Naive B cell (primary cell): ENCODE measurements at places on chromosomes 7 and 10.
A peak's percentile ranks its signal among the peaks of the same experiment; 100 is the strongest.

- no peak for DNase-seq
These were observed 87.0 kb downstream of the CDK6 start for GRCh38 chr7:92749327-92749755.

DNA sequence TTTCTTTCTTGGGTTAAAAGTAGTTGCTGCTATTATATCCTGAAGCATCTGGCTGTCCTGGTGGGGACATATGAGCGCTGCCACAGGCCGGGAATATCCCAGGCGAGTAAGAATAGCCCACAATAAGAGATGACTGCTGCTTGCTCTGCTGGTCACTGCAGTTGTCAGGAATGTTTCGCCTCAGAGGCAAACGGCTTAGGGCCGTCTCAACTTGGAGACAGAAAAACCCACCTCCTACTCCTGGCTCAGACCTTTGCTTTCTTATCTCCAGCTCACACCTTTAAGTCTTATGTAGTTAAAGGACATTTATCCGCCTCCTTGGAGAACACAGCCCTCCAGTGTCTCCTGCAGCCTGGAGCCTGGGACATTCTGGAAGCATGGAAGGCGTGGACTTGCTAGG lies at the start of gene GJD4:
Gene GJD4 (plus strand): TSS at position 151 of the 400 bp plus-strand sequence. CDS start 227 bp downstream, at position 378.
- no peak for DNase-seq

DNA sequence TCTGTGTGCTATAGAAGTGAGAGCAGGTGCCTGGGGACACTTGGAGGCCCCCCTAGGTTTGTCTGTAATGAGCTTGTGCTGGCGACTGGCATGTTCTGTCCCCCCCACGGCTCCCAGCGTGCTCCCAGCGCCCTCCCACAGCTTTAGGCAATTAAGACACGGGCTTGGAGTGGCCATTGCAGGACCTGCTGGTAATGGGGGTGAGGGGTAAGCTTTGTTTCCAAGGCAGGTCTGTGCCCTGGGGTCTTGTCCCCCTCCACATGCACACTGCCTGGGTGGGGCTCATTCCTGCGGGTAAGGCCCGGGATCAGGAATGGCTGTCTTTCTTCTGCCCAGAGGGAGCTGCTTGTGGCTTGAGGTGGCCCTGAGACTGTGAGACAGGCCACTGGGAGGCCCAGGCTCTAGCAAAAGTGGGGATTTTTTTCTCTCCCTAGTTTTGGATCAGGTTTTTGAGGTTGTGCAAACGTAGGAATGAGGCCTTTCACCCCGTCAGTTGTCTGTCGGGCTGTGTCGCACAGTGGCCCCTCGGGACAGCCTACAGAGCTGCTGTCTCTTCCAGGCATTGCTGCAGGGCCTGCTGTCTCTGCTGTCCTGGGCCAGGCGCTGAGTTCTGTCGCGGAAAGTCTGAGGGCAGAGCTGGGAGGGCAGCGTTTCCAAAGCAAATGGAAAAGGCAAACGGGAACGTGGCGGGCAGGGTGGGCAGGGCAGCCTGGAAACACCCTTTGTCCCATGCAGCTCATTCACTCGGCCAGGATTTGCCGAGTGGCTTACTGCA lies 107.4 kb downstream of the LHPP start:
- DNase-seq = no peak

DNA sequence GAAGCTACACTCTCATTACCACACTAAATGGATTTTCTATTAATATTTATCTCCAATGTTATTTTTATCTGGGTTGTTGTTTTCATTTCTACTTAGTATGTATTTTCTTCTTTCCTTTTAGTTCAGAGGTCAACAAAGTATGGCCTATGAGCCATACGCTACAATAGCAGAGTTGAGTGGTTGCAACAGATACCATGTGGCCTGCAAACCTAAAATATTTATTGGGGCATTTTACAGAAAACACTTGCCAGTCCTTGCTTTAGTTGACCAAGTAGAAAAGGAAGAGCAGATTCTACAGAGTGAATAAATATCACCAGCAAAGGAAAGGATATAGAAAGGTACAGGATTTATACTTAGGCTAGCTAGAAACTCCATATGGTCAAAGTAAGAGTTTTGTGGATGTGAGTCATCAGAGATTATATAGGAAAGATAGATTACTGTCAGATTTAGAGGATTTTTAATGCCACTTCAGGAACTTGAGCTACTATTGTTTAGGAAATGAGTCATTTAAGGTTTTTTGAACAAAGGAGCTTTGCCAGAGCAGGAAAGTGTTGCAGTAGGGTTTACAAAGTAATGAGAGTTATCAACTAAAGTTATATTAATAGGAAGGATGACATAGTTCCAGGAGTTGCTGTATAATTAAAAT lies 323.3 kb upstream of the KAT6B start:
- DNase-seq = no peak

- DNase-seq = no peak
These were observed 20.1 kb downstream of the GHRHR start for GRCh38 chr7:30983914-30984247.

DNA sequence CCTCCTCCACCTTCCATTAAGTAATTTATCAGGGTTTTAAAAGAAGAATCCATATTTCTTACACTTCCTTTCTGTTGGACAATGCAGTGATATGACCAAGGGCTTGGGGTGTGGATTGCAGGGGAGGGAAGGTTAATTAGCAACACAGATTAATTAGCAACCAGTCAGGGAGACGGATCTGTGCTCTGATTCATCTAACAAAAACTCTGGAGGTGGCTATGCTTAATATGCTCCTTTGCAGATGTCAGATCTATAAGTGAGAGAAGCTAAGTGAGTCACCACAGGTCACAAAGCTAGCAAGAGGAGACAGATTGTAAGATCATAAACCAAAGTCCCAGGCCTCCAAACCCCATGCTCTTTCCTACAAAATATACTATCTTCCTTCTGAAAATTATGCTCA lies 178.8 kb upstream of the ITGB1 start:
- no peak for DNase-seq

GRCh38 chr10:110642204-110643034 lies 1.7 kb upstream of the RBM20 start:
- no peak for DNase-seq

GRCh38 chr10:118500477-118501104 lies 94.9 kb downstream of the PRLHR start:
- no peak for DNase-seq

- no peak for DNase-seq
These were observed 8.5 kb downstream of the OR2A7 start for GRCh38 chr7:144256112-144256511.

GRCh38 chr10:43856299-43856698 lies 207.6 kb upstream of the ZNF32 start:
- no peak for DNase-seq

- no peak for DNase-seq
These were observed 66.5 kb downstream of the VPS50 start for GRCh38 chr7:93298671-93299070.

DNA sequence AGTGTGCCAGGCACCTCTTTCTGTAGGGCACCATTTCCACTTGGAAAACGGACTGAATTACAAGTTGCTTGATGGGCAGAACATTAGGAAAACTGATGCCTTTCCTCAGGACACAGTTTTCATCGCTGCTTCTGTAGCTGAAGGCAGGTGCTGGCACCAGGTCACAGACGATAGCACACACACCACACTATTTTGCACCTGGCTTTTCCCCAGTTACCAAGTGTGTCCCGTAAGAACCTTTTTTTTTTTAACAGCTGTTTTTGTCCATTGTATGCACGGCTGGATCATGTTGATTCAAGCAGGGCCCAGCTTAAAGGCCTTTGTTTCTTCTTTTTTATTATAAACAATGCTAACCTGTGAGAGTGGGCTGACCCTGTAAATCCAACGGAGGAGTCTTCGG lies 1.3 kb upstream of the GET4 start:
- DNase-seq = no peak

DNA sequence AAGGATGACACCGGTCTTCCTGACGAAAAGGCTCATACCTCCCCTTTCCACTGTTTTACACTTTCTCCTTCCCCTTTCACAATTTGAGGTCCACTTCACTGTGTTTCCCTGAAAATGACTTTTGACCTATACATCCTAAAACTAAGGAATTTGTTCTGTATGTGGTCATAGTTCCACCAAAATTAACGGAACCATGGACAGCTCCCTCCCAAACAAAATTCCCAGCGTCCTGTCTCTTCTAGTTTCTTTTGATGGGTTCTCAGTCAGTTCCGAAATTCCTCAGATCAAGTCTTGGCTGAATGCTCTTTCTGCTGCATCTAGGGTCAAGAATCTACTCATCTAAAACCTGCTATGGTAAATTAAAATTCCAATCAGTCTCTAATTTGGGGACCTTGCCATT lies 1191.9 kb downstream of the CNTNAP2 start:
- DNase-seq = no peak

GRCh38 chr7:77904252-77904651 lies 105.7 kb downstream of the PHTF2 start:
- DNase-seq = no peak

DNA sequence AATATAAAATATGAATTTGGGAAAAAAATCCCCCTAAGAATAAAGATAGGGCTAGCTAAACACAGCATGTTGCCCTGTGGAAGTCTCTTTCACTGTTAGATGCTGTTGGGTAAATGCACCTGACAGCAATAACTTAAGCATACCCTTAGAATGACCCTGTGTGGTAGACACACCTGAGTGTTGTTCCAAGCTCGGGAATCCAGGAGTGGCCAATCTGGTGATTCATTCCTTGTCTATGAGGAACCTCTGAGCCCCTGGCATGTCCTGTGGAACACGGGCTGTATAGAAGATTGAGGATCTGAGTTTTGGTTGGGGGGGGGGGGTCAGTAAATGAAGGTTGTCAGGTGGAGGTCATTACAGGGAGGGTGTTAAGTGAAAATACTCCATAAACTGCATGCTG lies 730.0 kb upstream of the IGFBP3 start:
- DNase-seq = no peak

- DNase-seq = no peak
These were observed 51.4 kb downstream of the CAMK2B start for GRCh38 chr7:44273681-44274622.

- no peak for DNase-seq
These were observed 30.2 kb downstream of the ACADSB start for GRCh38 chr10:123038782-123039631.

GRCh38 chr10:50373821-50374501 lies 122.6 kb upstream of the ASAH2 start:
- DNase-seq = no peak

DNA sequence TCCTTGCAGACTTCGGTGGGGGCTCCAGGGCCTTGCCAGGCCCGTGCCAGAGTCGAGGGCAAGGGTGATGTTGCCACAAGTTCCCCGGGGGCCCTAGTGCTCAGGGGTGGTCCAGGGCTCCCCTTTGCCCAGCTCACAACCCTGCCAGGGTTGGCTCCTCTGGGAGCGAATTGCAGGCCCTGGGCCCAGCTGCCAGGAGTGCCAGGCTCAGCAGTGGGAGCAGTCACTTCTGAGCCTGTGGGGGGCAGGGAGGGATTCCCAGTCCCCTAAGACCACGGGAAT lies 43.8 kb downstream of the TCERG1L start:
- DNase-seq = no peak

DNA sequence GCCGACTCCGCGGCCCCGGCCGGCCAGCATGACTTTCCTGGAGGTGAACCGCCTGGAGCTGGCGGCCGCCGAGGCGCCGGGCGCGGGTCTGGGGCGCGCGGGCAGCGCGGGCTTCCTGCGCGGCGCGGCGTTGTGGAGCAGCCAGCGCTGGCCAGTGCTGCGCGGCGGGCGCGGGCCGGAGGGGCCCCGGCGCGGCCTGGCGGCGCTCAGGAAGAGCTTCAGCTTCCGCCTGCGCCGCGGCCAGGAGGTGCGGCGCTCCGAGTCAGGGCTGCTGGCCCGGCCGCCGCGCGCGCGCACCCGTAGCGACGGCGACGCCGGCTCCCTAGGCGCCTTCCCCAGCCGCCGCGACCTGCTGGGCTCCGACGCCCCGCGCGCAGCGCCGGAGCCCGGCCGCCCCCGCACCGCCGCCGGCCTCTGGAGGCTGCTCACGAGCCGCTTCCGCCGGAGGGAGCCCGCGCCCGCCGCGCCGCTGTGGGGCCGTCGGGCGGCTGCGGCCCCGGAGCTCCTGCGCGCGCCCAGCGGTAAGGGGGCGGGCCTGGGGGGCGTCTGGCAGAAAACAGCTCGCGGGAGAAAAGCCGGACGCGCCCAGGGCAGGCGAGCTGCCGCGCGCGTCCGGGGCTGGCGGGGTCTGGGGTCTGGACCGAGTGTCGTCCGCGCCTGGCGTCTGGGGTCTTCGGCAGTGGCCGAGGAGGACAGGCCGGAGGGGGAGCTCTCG lies 29.0 kb downstream of the AGAP3 start:
- DNase-seq = no peak

- DNase-seq = no peak
These were observed 43.4 kb upstream of the HECTD2 start for GRCh38 chr10:91366704-91367103.

DNA sequence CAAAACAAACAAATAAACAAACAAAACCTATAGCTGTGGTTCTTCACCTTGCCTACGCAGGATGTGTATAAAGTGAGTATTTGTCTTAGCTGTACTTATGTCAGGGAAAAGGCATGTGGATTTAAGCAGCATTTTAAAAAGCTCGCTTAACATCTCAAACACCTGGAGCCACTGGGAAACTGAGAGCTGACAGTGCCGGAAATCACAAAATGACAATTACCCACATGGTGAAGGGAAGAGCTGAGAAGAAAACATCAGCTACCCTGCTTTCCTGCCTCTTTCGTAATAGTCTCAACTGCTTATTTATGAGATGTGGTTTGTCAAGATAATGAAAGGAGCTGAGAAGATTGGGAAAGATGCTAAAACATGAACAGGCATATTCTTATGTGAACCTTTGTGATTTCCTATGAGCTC lies 31.1 kb upstream of the MSMB start:
- DNase-seq = no peak

DNA sequence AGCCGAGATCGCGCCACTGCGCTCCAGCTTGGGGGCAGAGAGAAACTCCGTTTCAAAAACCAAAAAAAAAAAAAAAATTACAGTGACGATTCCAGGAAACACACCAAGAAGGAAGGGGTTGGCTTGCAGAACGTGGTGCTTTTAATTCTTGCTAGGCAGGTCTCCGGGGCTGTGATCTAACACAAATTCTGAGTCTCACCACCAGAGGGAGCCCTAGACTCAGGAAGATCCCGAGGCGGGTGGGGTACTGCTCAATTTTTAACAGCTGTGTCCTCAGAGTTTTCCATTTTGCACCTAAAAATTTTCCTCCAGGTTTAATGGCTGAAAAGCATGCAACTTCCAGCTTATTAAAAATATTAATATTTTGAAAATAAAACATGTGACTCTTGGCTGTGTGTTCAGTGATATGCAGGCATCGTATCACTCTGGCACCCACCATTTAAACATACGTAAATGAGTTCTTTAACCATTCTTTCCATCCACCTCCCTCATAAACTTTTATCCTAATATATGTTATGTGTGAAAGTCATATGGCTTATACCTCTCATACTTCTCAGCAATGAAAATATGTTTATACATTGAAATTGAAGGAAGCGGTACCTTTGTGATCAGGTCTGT lies 26.5 kb upstream of the NUB1 start:
- DNase-seq = peak; percentile 72

GRCh38 chr10:100565206-100565985 lies 29.7 kb downstream of the HIF1AN start:
- DNase-seq = no peak

DNA sequence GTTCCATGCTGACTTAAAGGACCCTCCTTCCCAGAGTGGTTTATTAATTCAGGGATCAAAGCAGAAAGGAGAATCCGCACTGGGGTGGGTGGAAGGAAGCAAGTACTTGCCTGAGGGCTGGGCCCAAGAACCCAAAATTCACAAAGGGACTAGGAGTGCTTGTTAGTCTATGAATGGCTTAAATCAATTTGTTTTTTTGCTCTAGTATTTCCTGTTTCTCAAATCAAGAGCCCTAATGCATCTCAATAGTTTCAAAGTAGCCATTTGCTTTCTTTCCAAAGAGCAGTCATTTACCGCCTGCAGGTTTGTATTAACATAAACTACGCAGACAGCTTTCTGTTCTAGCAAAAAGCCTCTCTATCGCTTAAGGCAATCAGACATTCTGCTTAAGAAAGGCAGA lies 44.2 kb upstream of the SLC35G1 start:
- no peak for DNase-seq

GRCh38 chr7:116293139-116293538 lies 82.8 kb downstream of the TES start:
- no peak for DNase-seq
